ENCODE measurements at places on chromosomes 2 and 18.

DNA sequence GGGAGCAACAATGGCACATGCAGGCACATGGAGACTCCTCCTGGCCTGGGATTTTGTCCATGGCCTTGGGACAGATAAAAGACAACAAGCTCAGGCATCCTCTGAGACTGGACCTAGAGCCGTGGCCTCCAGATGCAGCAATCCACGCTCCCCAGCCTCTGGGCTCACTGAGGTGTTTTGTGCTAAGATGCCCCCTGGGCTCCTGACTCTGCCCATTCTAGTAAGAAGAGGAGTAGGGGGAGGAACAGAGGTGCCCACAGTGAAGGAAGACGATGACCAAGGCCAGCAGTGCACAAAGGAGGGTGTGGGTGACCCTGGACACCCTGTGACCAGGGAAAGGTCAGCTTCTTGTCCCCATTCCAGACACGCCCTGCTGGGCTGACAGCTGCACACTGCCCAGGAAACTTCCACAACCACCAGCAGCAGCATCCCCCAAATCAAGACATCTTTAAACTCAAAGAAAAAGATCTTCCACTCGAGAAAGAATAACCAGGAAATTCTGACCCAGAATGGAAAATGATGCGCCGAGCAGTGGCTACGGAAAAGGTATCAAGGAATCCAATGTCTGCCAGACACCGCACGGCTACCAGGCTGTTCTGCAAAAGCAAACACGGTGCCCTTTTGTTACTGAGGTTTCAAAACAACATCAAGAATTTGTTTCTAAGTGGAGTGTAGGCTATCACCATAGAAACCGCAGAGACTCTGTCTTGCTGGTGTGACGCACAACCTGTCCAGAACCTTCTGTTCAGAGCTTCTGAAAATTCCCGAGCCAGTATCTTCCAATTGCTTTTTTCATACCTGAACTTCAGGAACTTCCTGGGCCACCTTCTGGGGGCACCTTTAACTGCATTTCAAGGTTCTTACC is 65.5 kb downstream of the ZNF516 start:
- no peak for DNase-seq

DNA sequence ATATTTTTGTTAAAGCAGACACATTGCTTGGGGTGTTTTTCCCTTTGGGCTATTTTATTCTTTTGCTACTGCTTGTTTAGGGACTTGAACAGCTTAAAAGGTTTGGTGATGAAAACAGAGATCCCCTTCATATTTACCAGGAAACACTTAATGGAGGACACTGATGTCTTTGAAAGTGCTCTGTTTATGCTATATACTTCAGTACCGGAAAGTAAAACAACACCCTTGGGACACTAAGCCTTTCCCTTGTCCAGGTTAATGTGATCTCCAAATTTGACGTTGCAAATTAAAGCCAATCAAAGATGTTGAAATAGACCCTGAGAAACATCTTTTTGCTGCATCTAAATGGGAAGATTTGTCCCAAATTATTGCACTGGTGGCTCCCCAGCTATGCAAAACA is 564.6 kb upstream of the PKDCC start:
- DNase-seq, result no peak

DNA sequence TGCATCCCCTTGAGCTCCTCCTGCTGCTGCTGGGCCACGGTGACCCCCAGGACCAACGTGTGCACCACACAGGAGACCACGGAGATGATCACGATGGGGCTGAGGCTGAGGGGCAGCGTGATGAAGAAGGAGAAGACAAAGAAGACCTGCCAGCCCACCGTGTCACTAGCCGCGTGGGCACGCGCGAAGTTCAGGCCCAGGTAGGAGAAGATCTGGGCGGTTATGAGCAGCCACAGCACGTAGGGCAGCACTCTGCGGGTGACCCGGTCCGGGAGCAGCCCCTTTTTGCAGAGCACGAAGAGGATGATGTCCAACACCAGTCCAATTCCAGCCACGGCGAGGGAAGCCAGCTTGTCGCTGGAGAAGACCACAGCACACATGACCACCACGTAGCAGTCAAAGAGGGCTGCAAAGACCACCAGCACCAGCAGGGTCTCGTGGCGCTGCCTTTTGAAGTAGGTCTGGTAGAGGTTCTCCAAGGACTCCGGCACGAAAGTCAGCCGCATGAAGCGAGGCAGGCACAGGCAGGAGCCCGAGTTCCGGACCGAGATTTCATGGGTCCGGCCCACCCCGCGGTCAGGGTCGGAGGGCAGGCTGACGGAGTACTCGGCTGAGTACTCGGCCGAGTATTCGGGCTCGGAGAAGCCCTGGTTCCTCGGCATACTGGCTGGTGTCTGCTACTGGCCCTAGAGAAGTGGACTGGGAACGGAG is 1.6 kb downstream of the ADCY3 start:
- no peak for DNase-seq

DNA sequence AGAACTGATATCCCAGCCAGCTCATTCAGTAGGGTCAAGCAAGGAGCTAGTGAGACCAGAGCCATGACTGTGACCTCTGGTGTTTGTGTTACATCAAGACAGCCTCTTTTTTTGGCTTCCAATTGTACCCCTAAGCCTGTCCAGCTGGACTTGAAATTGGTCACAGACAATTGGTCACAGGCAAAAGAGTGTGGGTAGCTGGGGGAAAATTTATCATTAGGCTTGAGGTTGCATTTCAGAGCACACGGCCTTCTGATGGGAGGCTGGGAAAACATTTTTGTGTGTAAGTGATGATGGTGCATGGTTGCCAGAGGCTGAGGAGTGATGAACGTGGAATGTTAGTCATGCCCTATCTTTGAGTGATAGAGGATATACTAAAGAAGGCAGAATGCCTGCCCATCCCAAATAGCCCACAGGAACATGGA is 285.1 kb upstream of the SLC14A2 start:
- DNase-seq, result no peak

GRCh38 chr2:201513271-201513670 is 61.7 kb downstream of the STRADB start:
- no peak for DNase-seq

GRCh38 chr2:236157815-236158498 is 10.2 kb downstream of the GBX2 start:
- no peak for DNase-seq

DNA sequence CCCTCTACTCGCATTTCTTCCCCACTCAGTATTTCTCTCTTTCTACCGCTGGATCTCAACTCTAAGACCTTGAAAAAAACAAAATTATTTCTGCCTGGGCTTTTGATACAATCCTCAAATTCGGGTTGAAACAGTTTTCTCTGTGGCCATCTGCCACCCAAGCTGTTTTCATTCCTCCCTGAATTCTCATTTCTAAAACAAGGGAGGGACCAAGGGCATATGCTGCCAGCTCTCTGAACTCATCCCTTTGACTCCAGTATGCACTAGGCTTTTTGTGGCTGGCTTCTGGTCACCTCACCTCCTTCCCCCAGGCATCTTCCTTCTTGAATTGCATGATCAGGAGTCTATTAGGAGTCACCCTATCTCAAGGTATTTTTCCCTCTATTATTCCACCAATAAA is 49.5 kb downstream of the CCDC148 start:
- no peak for DNase-seq

DNA sequence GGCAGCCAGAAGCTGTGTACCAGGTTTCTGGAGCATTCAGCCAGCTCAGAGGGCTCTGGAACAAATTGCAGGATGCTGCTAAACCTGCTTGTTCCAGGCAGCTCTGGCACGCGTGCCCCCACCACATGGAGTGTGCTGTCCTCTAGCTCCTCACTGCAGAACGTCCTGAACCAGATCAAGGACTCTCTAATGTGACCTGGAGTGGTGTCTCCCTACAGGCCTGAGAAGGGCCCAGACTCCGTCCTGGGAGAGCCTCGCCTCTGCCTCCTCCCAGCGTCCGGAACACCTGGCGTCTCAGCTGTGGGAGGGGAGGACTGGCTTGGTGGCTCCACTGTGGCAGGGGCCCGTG is 115.6 kb upstream of the GPC1 start:
- no peak for DNase-seq

DNA sequence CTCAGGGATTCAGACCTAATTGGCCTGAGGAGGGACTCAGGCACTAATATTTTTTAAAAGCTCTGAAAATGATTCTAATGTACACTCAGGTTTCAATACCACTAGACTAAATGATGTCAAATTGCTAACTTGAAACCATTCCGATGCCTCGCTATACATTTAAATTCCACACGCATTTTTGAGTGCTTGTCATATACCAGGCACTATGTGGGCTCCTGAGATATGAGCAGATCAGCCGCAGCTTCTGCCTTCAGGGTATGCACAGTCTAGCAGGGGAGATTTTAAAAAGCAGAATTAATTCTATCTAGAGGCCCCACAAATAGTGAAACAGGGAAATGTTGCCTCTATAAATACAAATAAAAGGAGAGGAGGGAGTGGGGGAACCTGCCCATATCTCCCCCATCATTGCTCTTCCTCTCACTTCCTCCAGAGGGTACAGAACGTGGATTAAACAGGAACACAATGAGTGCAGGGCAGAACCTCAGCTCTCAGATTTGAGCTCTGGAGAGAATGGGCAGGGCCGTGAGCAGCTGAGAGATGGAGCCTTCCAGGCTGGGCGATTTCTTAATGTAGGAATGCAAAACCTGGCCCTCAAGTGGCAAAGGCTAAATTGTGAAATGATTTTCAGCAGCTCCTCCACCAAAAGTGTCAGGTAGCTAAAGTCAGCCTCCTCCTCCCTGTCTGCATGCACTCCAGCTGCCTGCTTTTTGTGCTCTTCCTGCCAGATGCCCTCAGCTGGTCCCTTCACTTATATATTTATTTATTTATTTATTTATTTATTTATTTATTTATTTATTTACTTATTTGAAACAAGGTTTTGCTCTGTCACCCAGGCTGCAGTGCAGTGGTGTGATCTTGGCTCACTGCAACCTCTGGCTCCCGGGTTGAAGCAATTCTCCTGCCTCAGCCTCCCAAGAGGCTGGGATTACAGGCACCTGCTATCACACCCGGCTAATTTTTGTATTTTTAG is 24.6 kb upstream of the LBH start:
- no peak for DNase-seq

GRCh38 chr2:127231130-127231865 is 11.2 kb upstream of the CYP27C1 start:
- no peak for DNase-seq

- no peak for DNase-seq
Observed at GRCh38 chr2:183807870-183808269, 683.6 kb downstream of the NUP35 start.

DNA sequence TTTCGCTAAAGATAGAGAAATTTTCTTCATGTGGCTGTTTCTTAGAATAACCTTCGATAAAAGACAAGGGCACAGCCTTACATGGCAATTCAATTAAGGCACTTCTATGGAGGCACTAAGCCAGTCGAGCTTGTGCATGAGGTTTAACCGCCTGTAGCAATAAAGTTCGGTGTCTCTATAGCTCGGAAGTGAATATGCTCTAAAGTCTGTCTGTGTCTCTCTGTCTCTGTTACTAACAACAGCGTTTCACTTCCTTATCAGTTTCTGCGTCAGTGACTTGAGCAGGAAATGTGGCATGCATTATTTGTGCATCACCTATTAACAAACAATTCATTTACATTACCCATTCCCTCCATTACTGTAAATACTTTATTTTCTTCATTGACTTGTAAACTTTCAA is 365.1 kb upstream of the NETO1 start:
- no peak for DNase-seq

DNA sequence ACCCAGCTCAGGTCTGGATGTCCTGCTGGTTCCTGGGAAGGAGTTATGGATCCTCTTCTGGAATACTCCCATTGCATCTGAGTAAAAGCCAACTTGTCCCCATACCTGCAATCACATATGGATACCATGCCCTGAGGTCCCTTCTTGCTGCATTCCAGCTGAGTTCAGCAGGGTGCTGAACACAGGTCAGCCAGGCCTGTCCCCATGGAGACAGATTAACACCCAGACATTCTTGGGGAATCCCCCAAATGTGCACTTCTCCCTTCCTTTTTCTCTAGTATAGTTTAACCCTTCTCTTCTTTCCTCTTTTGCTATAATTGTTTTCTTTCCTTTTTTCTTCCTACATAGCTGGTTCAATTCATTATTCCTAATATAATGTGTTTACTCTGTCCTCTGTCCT is 799.6 kb upstream of the HS6ST1 start:
- DNase-seq, result no peak

GRCh38 chr18:32851936-32852335 is 79.1 kb upstream of the KLHL14 start:
- no peak for DNase-seq

DNA sequence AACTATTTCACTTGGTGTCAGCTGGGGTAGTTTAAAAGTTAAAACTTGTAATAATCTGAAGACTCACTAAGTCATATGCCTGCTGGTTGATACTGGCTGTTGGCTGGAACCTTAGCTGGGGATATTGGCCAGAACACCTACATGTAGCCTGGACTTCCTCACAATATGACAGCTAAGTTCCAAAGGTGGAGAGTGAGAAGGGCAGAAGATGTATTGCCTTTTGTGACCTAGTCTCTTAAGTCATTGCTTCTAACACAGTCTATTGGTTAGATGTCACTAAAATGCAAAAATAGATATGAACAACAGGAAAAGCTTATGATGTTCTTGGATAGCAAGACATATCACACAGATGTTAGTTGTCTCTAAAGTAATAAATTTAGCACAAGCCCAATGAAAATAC is 113.2 kb upstream of the CHAC2 start:
- no peak for DNase-seq

GRCh38 chr2:85811180-85812093 is 57.6 kb downstream of the ATOH8 start:
- DNase-seq, result no peak

GRCh38 chr2:46816151-46816845 is 99.3 kb downstream of the MCFD2 start:
- DNase-seq, result no peak

DNA sequence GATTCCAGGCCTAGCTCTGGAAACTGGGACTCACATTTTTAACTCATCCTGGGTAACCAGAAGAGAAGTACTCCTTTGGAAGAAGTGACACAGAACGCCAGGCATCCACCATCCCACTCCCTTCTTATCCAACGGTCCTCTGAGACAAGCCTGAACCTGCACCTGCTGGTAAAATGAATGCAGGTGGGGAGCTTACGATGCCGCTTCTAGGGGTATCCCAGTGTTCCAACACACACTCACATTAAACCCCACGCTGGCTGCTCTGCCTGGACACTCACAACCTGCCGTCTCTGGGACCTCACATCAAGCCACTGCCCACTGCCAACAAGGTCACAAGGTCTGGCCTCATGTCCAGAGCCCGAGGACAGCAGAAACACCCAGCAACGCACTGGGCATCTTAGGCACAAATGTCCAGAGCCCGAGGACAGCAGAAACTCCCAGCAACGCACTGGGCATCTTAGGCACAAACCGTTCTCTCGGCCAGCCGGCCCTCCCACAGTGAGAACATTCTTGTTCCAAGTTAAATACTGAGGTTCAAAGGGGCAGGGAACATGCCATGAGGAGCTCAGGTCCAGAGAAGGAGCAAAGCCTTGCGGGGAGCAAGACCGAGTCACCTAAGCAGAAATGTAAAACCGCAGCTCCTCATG is 9.9 kb downstream of the SLC66A2 start:
- no peak for DNase-seq
